Esophagus squamous epithelium (tissue), 5 donors: ENCODE measurements at places on chromosomes 3 and 15.

- no peak for DNase-seq
These were observed 23.8 kb upstream of the CNTN6 start for GRCh38 chr3:1068985-1069384.

DNA sequence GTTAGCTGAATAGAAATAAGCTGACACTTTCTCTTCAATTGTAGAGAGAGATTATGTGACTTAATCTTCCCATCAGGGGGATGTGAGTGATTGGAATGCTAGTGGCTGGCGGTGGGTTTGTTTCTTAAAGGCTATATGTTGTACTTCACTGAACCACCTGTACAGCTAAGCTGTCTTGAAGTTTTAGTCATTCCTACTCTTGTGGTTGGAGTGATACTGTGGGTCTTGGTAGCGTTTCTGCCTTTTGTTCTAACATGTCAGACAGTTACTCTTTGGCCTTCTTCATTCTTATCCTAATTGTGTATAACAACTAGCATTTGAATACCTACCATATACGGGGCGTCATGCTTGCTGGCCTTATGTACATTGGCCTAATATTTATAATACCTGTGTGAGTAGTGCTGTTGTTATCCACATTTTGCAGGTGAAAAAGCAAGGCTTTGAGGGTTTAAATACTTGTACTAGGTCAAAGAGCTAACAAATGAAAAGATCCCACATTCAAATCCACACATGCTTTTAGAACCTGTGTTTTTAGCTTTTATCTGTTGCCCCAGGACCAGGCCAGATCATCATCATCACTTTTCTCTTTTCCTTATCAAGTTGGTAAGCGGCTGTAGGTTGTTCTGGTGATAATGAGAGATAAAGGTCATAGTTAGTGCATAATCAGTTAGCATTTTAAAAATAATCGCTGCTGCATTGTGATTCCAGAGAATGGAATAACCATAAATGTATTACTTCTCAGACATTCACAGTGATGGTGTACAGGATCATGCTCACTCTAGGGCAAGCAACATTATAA is 50.2 kb downstream of the AKAP13 start:
- DNase-seq, result no peak

DNA sequence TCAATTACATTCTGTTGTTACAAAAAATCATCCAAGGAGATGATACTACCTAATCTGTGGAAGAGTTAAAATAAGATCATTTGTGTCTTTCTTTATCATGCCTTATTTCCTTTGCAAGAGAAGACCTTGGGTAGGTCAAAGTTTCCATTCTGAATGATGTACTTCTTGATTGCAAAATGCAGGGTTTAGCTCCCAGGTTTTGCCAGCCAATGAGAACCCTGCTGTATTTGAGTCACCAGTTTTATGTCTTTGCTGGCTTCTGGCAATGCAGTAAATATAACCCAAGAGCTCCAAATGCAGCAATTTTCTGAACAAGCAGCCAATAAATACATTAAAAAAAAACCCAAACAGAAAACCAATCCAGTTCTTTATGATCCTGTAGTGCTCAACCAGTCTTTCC is 204.9 kb downstream of the CADPS start:
- no peak for DNase-seq

GRCh38 chr3:119600732-119601131 is 3.0 kb downstream of the PLA1A start:
- DNase-seq, result no peak

GRCh38 chr15:47194718-47195117 is 522.6 kb upstream of the SEMA6D start:
- no peak for DNase-seq

- DNase-seq, result no peak
These were observed 56.9 kb downstream of the CACNA1D start for GRCh38 chr3:53551324-53551723.

GRCh38 chr15:66253418-66254088 is at the start of gene MEGF11:
Gene MEGF11 (minus strand): TSS chr15:66253750. CDS start chr15:66128403, 125,347 bp downstream.
- DNase-seq, result no peak

DNA sequence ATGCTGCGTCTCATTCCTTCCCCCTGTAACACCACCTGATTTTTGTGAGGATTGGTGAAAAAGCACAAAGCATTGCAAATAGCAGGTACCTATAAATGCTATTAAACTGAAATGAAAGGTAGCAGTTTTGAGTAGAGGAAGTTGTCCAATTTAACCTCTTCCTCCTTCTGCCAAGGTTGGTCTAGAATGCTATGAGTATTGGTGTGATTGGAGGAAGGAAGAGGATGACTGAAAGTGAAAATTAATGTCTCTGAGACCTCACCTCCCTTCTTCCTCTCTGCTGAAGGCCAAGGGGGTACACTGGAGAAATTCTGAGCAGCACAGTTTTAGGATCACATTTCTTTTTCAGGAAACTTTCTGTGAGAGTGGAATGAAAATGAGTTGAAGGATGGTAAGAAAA is 94.4 kb downstream of the DTWD1 start:
- no peak for DNase-seq

GRCh38 chr15:96070636-96071035 is 259.9 kb upstream of the NR2F2 start:
- DNase-seq, result no peak

GRCh38 chr3:62159709-62160092 is 213.6 kb downstream of the FEZF2 start:
- DNase-seq, result no peak

DNA sequence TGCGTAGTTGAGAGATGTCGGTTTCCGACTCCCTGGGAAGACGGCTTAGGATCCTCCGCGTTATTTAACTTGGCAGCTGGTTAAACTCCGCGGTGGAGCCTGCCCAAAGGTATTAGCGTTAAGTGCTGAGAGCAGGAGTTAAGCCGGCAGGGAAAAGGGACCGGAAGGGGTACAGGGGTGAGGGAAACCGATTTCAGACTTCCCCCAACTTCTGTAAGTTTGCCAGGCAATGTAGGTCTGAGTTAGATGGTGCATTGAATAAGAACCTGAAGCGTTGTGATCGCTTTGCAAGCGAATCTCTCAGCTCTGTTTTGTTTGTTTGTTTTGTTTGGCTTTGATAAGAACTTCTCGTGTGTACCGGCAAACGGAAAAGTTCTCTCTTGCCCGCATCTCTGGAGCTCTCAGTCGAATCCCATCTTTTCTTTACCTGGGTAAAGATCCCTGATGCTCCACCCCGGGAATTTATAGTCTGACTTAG is 6.0 kb upstream of the FEZF2 start:
- no peak for DNase-seq

- no peak for DNase-seq
These were observed 37.9 kb upstream of the TJP1 start for GRCh38 chr15:29859973-29860715.

- DNase-seq, result no peak
These were observed 191.9 kb upstream of the LINGO1 start for GRCh38 chr15:77824361-77825251.

DNA sequence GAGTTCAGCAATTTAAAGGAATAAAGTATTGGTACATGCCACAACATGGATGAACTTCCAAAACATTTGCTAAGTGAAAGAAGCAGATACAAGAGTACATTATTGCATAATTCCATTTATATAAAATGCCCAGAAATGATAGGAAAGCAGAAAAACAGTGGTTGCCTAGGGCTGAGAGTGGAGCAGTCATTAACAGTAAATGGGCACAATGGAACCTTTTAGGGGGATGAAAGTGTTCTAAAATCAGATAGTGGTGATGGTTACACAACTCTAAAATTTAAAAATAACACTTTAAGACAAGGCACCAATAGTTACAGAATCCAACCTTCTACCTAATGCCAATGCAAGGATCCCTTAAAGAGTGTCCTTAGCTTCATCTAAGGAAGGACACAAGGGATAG is 34.6 kb downstream of the MSL2 start:
- DNase-seq, result no peak

DNA sequence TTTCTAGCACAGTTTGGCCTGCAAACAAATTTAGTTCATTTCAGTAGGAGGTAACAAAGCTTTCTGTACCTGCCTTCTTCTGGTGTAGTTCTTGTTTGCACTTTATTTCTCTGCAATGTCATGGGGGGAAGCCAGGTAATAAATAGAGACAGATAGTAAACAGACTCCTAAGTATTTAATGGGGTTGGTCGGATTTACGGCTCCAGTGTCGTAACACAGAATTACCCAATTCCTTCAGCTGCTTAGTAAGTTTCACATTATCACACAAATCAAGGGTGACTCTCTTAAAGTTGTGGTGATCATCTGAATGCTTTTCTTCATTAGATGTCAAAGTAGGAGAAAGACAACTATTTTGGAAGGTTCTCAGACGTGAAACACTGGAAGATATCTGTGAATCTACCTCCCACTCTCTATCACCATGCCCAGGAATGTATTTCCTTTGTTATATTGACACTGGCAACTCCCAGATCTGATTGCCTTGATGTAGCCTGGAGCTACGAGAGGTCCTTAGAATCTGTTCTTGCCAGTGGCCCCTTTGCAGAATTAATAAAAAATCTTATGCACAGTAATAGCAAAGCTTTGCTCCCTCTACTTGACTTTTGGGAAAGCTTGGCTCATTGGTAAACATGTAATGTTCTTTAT is 25.0 kb upstream of the TMC3 start:
- no peak for DNase-seq

DNA sequence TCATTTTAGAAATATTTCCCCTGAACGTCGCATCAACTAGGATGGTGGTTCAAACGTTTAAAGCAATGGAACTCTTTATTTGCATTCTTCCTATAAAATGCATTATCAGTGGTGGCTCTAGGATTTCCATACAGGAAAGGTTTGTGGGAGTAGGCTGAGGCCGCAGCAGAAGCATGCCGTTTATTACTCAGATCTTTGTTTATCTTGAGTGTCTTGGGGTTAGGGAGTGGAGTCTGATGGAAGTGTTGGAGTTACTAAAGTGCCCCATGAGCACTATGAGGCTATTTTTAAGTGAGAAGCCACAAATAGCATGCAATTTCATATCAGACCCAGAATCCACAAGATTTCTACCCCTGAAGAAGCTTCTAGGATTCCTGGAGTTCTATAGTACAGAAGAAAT is 26.2 kb downstream of the ATOSA start:
- no peak for DNase-seq

DNA sequence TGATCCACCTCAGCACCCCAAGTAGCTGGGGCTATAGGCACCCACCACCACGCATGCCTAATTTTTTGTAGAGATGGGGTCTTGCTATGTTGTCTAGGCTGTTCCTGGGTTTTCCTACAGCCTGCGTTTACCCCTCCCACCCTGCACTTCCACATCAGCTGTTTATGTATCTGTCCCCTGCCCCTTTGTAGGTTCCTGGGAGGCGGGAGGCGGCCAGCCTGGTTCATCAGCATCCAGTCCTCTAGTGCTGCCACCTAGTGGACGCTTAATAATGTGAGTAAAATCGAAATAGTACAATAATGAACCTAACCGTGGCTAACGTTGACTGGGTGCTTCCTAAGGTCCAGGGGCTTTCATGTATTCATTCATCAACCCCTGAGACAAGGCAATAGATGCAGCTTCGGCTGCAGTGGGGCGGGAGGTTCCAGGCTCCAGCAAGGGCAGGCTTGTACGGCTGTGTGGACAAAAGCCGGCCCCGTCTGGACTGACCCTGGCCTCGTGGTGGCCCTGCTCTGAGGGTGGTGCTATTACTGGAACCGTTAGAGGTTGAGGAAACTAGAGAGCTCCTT is 1.2 kb upstream of the LCTL start:
- DNase-seq, result no peak

DNA sequence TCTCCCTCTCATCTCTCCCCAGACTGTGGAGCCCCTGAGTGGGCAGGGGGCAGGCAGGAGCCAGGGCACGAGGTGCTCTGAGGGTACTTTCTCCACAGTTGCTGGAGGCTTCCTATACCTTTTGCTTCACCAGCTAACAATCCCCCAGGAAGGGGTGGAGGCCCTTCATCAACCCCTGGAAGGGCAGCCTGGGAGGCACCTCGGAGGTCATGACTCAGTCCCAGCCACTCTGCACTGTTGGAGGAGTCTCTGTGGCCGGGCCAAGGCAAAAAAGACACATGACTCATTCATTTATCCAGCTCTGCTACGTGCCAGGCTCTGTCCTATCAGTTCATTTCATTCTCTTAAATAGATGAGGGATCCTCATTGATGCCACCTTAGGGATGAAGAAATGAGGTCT is 15.6 kb upstream of the KY start:
- DNase-seq, result no peak

GRCh38 chr15:63597038-63597790 is at the start of gene FBXL22:
Gene FBXL22 (plus strand): TSS chr15:63597387. CDS start chr15:63597393, 6 bp downstream.
- DNase-seq, result no peak

DNA sequence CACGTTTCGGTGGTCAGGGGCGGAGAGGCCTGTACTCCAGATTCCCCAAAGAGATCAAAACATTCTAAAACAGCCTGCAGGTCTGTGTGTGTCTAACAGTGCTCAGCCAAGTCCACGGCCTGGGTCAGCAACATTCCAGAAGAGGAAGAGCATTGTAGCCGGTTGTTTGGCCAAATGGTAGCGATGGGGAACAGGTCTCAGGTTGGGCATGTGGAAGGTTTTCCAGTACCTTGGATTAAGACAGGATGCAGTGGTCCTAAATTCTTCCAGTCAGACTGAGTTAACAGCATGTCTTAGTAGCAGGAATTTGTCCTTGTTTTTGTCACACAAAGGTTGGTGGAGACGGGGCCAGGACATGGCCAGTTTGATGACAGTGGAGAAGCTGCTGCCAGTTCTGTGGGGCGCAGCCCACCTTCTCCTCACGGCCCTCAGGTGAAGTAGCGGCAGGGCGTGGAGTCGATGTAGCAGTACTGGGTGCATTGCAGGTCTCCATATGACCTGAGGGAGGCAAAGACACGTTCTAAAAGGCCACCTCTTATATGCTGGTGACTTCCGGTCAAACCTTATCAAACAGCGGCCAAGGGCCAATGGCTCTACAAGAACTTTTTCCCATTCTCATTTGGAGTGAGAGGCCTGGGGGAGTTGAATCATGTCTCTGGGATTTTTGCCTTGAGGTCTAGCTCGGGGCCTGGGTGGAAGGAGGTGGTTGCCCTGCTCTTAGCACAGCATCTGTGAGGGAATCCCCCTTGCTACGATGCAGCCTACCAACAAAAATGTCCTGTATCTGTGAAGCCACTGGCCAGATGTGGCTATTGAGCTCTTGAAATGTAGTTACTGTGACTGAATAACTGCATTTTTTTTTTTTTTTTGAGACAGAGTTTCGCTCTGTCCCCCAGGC is 24.1 kb downstream of the EAF1 start:
- DNase-seq, result no peak

GRCh38 chr15:28903555-28903954 is 17.8 kb downstream of the APBA2 start:
- DNase-seq, result no peak

GRCh38 chr3:98967758-98968157 is 66.3 kb upstream of the DCBLD2 start:
- no peak for DNase-seq

DNA sequence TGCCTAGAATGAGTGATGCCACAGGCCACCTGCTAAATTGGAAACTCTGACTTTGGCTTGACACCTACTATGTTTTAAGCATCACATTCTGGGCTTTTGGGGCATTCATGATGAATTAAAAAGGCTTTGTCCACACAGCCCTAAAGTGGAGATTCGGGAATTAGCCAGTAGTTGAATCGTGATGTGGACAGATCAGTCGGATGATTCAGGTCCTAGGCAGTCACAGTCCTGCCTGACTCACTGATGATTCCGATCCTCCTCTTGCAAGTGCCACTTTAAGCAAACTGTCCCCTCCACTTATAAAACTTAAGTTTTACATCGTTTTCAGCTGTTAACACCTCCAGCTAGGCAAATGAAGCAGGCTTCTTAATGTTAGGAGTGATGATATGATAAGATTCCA is 75.3 kb downstream of the SYNPR start:
- DNase-seq, result no peak

GRCh38 chr3:58551636-58552180 is 14.7 kb upstream of the ACOX2 start:
- no peak for DNase-seq
